Hepatic stellate cell (primary cell): ENCODE measurements at places on chromosomes 12 and 14.

- DNase-seq: no peak
These were observed 3.2 kb upstream of the SYNE3 start for GRCh38 chr14:95519699-95520098.

DNA sequence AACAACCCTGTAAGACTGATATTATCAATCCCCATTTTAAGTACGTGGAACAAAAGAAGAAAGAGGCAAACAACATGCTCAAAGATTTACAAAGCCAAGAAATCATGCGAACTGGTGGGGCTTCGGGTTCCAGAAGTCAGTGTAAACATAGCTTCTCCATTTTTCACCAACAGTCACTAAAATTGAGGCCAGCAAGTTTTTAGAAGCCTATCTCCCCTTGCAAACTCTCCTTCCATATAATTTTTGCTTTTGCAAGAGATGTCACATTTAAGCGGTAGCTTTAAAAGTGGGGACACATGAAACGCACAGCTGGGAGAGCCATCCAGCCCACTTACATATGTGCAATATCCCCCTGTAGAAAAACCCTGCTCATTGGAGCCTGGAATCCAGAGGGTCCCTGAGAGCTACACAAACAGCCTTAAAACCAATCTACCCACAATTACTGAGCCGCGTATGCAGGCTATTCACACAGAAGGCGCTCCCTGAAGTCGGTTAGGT lies 797 bp downstream of the SLC11A2 start:
- no peak for DNase-seq

- peak; percentile 27 for DNase-seq
These were observed 10.9 kb downstream of the ZNF664 start for GRCh38 chr12:123983822-123984485.

DNA sequence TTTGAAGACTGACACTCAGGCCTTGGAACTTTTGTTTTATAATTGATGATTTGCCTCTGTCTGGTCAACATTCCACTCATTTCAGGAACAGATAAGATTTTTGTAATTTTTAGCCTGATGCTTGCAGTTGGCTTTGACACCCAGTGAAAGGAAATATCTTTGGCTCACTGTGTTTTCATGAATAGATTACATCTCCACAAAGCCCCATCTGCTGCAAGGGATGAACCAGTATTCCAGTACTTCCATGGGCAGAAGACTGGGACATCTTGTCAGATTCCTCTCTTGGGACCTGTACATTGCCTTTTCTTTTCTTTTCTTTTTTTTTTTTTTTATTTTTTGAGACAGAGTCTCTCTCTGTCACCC lies 28.4 kb downstream of the GSG1 start:
- DNase-seq: no peak

DNA sequence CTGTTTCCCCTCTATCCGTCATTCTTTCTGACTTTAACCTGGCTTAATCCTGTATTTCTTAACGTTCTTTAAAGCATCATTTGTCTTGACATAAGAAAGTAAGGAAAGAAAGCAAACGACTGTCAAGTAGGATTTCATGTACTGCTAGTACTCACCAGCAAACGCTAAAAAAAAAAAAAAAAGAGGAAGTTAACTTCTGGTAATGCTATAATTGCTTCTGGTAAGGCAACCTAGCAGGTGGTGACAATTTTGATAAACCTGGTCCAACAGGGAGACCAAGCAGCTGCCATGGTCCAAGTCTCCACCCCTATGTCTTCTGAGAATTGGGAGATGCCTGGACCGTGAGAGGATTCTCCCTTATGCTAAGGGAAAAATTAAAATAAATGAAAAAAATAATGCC lies 306.6 kb downstream of the DAD1 start:
- no peak for DNase-seq

- no peak for DNase-seq
These were observed 435.4 kb downstream of the TMTC2 start for GRCh38 chr12:83121897-83122622.

DNA sequence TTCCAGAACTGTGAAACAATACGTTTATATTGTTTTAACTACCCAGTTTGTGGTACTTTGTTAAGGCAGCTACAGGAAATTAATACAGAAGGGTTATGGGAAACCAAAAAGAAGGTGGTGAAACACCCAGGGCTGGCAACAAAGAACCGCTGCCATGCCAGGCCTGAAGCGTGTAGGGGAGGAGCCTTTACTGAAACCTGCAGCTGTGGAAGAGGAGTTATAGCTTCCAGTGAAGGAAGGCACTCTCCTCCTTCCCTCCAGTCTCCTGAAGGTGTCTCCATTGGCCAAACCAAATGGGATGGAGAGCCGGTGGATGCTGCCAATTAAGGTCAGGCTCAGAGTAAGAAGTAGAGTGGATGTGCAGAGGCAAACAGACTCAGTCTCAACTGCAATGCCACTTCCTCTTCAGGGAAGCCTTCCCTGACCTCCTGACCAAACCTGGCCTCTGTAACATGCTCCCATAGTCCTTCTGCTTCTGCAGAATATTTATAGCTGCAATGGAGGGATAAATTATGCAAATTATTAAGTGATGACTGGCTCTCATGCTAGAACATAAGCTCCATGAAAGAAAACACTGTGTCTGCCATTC lies 168.3 kb downstream of the DAD1 start:
- DNase-seq: no peak

DNA sequence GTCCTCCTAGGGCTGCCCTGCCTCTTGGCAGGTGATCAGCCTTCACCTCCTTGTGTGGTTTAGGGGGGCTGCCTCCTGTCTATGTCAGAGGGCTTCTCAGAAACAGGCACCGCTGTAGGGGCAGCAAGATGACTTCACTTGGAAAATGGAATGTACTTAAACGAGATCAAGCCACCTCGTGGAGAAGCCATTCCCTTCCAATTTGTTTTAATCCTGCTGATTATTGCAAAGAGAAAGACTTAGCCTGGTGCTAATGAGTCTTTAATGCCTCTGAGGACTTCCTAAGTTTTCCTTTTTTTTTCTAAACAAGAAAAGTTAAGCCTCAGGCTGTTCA lies 62.3 kb upstream of the RFLNA start:
- no peak for DNase-seq

- DNase-seq: no peak
These were observed 378.8 kb downstream of the MED13L start for GRCh38 chr12:115898670-115899069.

DNA sequence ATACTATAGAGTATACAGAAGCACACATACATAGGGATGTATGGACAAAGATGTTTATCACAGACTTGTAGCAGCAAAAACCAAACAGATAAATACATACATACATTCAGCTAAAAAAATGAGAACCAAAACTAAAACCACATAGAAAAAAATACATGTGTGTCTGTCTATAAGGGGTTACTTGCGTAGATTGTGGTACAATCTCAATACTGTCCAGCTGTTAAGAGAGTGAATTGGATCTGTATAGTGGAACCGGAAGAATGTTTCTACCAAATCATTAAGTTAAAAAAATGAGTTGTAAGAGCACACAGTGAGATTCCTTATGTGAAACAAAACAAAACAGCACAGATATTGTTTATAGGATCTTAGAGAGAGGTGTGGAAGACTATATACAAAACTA lies 44.2 kb upstream of the DCD start:
- no peak for DNase-seq

- no peak for DNase-seq
These were observed 130.8 kb downstream of the RTN1 start for GRCh38 chr14:59739794-59740193.

DNA sequence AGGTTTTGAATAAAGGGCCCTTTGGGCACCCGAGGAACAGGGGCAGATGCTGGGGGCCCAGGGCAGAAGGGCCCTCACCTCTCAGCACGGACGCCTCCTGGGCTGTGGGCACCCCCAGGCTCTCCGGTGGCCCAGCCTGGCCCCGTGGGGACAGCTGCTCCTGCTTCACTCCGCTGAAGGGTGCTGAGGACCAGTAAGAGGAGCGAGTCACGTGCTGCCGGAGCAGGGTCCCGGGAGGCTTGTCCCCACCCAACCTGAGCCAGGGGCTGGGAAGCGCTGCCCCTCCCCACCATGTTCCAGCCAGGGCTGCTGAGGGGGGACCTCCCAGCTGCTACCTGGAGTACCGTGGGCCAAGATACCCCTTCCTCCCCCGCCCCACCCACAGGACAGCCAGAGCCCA lies 59.5 kb downstream of the RFLNA start:
- DNase-seq: no peak

- DNase-seq: no peak
These were observed 17.8 kb downstream of the DCAF5 start for GRCh38 chr14:69135133-69135532.

DNA sequence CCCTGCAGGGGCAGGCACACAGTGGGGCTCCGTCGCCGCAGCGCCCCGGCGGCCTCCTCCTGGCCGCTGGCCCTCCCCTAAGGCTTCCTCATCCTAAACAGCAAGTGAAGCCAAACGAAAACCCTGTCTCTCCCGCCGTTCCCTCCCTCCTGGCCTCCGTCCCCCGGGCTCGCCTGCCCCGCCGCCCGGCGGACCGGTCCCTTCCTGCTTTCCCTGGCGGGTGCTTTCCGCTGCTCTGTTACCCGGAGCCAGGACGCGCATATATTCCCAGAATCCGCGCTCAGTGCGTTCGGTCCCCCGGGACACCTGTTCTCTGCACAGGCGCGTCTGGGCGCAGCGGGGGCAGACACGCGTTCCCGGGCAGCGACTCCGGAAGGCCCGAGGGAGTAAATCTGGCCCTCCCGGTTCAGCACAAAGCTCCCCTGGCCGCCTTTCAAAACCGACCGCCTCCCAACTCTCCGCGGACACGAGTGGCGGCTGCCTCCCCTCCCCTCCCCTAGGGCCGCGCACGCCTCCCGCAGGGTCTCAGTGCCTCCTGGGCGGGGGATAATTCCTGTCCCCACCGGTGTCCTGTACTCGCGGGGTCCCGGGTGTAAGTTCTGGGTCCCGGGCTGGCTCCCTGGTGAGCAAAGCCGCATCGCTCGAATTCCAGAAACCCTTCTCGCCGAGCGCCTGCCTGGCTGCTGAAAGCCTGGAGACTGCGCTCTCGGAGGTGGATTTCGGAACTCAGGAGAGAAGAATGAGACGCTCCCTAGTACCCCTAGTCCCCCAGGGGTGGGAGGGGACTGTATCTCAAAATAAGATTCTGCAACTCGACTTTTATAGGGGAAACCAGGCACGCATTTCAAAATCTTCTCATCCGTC lies 21.4 kb upstream of the CEP170B start:
- DNase-seq: no peak

GRCh38 chr12:127290251-127290650 lies 976.7 kb upstream of the TMEM132C start:
- DNase-seq: no peak

- no peak for DNase-seq
These were observed 52.3 kb downstream of the KCNC2 start for GRCh38 chr12:75157385-75157784.

DNA sequence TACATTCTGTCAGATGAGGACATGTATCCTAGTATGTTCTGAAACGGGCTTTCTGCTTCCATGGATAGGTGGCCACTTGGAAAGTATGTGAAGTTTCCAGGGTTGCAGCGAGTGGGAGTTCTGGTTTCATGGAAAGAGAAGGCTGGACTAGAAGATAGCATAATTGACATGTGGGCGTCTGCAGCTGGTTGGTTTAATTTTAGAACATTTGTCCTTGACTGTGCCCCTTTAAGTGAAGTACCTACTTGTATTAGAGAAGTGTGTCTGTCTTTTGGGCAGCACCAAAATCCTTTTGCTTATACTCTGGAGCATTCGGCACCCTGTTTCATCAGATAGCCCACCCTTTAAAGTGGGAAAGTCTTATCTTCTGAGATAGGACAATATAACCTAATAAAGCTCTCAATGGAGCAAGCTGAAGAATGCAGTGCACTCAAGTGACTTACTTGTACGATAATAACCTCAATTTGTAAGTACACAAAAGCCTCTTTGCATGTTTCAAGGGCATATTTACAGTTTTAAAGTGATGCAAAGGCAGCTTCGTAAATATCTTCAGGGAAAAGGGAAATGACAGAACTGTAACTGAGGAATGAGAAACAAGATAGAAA lies 35.2 kb downstream of the NTN4 start:
- DNase-seq: no peak

DNA sequence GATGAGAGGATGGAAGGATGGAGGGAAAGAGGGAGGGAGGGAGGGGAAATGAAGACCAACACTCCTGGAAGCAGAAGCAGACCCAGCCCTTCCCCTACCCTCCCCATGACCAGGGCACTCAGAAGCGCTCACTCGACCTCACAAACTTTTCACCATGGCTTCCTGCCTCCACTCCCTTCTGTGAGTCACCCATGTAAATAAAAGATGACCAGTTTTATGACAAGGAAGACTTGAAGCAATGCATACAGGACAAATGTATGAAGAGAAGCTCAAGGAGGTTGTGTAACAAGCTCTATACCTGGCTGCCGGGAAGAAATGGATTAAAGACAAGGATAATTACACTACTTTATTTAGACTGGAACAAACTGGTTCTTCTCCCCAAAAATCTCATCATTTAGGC lies 63.8 kb downstream of the CDC42BPB start:
- DNase-seq: peak; percentile 73

GRCh38 chr12:25384893-25385248 lies 134.1 kb upstream of the KRAS start:
- DNase-seq: no peak

DNA sequence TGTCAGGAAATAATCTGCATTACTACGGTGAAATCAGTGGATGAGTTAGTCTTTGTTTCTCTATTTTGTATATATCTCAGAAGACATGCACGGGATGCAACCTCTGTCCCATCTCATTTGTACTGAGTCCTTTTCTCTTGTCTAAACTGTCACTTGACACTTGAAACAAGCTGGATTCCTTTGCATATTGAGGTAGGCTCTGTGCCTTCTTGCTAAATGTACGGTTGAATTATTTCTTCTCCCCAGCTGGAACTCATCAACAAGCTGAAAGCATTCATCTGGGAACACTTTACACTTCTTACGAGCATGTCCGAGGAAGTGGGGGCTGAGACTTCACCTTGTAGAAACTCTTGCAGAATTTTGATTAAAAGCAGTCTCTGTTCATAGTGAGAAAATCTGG lies 119.5 kb downstream of the VEZT start:
- no peak for DNase-seq

- no peak for DNase-seq
These were observed 51.1 kb downstream of the GTF2A1 start for GRCh38 chr14:81169711-81170103.

- DNase-seq: no peak
These were observed 24.2 kb downstream of the NUAK1 start for GRCh38 chr12:106114447-106115068.

DNA sequence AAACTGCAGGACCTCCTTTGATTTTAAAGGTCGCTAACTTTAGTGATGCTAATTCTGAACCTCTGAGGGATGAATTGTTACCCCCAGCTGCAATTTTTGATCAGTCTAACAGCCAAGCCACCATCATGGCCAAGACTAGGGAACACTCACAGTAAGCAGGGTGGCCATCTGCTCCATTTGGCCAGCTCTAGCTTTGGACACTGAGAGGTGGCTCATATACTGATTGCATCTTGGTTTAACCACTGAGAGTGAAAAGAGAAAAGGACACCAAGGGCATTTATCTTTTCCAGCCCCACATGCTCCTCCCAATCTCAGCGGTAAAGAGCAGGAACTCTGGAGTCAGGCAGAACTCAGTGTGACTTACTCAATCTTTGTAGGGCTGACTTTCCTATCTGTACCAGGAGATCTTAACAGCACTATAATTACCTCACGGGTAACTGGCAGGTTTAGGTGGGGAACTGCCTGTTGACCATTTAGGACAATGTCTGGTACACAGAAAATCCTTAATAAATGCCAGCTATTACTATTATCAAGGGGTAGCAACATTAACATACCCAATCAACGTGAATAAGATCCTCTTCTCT lies 6.2 kb downstream of the LPCAT3 start:
- no peak for DNase-seq
